Activated CD4-positive, alpha-beta memory T cell treated with anti-CD3 and anti-CD28 coated beads for 36 hours (primary cell): ENCODE measurements at places on chromosomes 7 and 10. TPM values are rescaled to one million over a fixed set of nuclear protein-coding genes. Genes with fewer than 3 reads are reported as not detected.

DNA sequence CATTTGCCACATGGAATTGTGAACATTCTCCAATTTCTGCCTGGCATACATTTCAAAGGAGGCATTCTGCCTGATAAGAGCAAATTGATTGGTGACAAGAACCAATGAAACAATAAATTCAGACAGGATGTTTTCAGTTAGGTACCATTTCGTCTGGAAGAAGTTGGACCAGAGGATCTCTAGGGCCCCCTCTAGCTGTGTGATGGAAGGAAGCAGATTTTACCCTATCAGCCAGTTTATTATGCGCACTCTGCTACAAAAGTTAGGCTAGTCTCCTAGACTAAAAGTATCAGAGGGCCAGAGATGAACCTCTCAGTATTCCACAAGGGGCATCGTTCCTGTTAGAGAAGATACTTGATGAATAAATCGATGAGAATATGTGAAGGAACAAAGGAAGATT lies 118.0 kb downstream of the BUB3 start:
- DNase-seq = no peak
- H3K27me3 ChIP-seq = peaks cover 12% of the 10 kb centered on the region
- no peaks in the 10 kb centered on the region for H3K4me1 ChIP-seq
- H3K4me3 ChIP-seq = no peak overlapping the region

DNA sequence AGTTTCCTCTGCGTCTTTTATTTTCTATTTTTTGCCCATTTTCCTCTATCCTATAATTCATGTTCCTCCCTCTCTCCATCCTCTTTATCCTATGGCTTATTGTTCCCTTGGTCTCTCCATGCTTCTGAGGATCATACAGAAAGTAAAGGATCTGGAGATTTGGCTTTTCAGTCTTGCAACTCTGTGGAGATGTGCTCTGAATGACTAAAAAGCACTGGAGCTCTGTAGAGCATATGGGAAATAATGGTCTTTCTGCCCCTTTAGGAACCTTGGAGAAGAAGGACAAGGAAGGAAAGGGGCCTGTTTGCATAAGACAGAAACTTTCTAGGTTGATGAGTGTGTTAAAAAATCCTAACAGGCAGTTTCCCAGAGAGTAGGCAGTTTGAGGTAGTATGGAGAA lies 120.1 kb downstream of the PHTF2 start:
- no peak for DNase-seq
- H3K4me3 ChIP-seq = no peak overlapping the region
- peaks cover 10% of the 10 kb centered on the region for H3K36me3 ChIP-seq

GRCh38 chr10:31702005-31702404 lies 226.6 kb downstream of the ARHGAP12 start:
- peaks cover 7% of the 10 kb centered on the region for H3K4me1 ChIP-seq
- H3K27me3 ChIP-seq = no peaks in the 10 kb centered on the region
- H3K4me3 ChIP-seq = no peak overlapping the region
- DNase-seq = no peak
- no peak overlapping the region for H3K27ac ChIP-seq

The ERVW-1 gene
- total RNA-seq = not detected

DNA sequence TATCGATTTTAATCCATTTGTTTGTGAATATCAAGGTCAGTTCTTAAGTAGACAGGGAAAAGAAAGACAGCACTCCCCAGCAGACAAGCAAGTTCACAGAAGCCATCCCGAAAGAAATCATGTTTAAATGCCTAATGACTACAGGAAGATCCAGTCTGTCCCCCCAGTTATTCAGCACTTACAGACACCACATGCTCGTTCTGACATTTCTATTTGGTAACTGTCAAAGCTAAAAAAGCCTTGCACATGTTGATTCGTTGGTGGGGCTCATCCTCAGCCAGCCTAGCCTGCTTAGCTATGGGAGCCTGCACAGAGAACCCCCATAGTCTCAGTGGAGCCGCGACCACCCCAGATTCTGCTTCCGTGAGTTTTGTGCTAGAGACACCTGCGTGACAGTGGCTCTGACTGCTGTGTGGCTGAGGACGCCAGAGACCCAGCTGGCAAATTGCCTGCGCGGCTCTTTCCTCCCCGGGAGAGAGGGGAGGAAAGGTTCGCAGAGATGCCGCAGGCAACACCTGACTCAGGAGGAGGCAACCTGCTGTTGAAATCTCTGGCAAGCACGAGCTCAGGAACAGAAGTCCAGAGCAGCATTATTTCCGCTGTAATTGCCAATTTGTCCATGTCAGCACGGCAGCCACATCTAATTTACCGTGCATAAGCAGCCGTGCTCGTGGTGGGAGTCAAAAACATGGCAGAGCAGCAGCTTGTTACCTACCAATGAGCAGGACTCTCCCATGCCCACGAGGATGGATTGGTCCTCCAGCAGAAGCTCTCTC lies 194.2 kb downstream of the GPAM start:
- peaks cover 1% of the 10 kb centered on the region for H3K27me3 ChIP-seq
- H3K27ac ChIP-seq = no peak overlapping the region
- no peaks in the 10 kb centered on the region for H3K4me1 ChIP-seq
- no peak overlapping the region for H3K4me3 ChIP-seq
- no peaks in the 10 kb centered on the region for H3K36me3 ChIP-seq

- H3K27ac ChIP-seq = no peak overlapping the region
- DNase-seq = no peak
- no peaks in the 10 kb centered on the region for H3K27me3 ChIP-seq
- H3K4me3 ChIP-seq = no peak overlapping the region
- H3K4me1 ChIP-seq = no peaks in the 10 kb centered on the region
Observed at GRCh38 chr7:85342781-85343180, 155.9 kb upstream of the SEMA3D start.

The XRCC2 gene
- total RNA-seq = 15.0 TPM

- DNase-seq = no peak
- no peak overlapping the region for H3K4me3 ChIP-seq
- H3K27ac ChIP-seq = no peak overlapping the region
- H3K27me3 ChIP-seq = peaks cover 13% of the 10 kb centered on the region
- H3K4me1 ChIP-seq = no peaks in the 10 kb centered on the region
Observed at GRCh38 chr7:113099284-113099919, 12.8 kb upstream of the GPR85 start.

DNA sequence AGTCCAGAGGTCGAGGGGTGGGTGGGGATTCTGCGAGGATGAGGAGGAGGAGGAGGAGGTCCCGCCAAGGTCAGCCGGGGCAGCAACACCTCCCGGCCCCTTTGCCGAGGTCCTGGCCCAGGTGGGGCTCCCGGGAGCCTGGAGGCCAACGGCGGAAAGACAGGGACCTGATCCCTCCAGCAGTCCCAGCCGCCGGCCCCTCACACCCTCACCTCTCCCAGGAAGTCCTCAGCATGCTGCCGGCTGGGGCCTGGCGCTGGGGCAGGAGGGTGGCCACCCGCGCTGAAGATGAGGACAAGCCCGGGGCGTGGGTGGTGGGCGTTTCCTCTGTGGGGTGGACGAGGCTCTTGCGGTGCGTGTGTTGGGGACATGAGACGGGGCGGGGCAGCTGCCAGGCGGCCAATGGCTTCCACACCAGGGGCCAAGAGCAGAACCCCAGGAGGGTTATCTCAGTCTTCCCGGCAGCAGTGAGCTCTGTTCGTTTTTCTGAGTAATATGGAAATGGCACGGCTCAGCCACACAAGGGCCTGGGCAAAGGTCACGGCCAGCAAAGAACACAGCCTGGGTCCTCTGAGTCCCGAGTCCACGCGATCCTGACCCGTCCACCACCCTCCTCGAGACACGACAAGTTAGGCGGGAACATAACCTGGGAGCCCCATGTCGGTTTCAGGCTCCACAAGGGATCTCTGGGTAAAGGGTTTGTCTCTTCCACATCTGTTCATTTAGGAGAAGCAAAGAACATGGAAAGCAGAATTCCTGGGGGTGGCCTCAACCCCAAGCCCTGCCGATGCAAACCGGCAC lies 82.9 kb upstream of the PDGFA start:
- H3K4me1 ChIP-seq = peaks cover 51% of the 10 kb centered on the region
- peak overlapping the region; percentile 100 for H3K27ac ChIP-seq
- peak overlapping the region; percentile 93 for H3K4me3 ChIP-seq
- peaks cover 34% of the 10 kb centered on the region for H3K36me3 ChIP-seq
